ENCODE measurements at places on chromosomes 1 and 21.

GRCh38 chr1:11245248-11245647 lies 17.1 kb downstream of the MTOR start:
- DNase-seq, result no peak

DNA sequence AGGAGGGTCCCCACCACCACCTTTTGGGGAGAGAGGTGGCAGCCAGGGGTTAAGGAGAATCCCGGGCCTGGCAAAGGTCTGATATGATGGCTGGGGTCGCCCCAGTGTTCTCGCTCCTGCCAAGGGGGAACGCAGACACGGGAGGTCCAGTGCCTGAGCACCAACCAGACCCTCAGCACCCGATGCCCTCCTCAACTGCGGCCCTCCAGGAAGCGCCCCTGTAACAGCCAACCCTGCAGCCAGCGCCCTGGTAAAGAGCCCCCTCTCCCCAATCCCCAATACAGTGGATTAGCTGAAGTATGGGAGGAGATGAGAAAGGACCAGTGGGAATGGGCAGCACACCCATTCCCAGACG lies 10.4 kb downstream of the ADAMTSL4 start:
- no peak for DNase-seq

DNA sequence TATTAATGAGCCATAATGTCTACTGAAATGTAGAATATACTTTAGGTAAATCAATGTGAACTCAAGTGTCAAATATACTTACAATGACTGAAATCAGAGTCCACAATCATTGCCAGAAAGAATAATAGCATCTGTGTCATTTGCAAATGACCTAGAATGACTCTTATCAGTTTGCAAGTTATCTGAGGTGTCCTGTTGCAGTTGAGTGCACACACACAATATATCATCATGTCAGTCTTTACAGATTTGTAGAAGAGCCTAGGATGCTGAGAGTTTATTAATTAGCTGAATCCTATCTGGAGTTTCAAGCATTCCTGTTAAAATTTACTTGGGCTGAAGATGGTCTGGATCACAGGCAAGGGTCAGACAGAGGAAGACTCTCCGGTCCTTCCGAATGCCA lies 324.0 kb upstream of the GREM2 start:
- DNase-seq, result no peak

DNA sequence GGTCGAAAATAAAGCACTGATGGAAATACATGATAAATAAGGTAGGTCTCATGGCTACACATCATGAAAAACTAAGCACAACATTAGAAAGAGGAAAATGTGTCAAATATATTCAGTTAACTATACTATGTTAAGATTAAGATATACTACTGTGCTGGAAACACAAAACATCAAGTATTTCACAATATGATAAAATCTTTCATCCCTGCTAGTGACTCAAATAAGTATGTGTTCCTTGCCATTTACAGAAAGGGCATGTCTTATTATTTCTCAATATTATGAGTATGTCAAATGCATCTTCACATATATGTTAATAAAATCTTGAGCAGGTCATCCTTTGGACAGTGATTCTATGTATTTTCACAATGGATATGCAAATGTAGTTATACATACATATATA lies 1260.1 kb upstream of the ADGRL2 start:
- DNase-seq, result no peak

GRCh38 chr1:74548961-74549750 lies 36.7 kb upstream of the LRRC53 start:
- DNase-seq, result no peak

GRCh38 chr1:65265651-65266351 lies 43.5 kb upstream of the DNAJC6 start:
- no peak for DNase-seq

GRCh38 chr1:22600071-22600816 lies 36.2 kb upstream of the C1QA start:
- no peak for DNase-seq

GRCh38 chr1:83555871-83556270 lies 443.1 kb downstream of the TTLL7 start:
- DNase-seq, result no peak

DNA sequence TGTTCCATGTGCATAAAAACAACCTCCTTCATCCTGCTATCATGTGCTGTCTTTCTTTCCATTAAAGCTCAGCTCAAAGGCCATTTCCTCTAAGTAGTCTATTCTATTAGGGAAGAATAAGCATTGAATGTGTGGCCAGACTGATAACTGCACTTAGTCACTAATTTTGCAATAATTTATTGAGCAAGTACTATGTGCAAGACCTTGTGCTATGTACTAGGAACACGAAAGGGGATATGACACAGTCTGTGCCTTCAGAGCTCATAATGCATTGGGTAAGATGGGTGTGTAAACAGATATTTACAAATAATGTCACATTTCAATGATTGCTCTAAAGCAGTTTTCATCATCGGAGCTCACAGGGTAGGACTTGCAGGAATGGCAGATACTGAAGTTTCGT lies 54.2 kb downstream of the NMNAT2 start:
- no peak for DNase-seq

DNA sequence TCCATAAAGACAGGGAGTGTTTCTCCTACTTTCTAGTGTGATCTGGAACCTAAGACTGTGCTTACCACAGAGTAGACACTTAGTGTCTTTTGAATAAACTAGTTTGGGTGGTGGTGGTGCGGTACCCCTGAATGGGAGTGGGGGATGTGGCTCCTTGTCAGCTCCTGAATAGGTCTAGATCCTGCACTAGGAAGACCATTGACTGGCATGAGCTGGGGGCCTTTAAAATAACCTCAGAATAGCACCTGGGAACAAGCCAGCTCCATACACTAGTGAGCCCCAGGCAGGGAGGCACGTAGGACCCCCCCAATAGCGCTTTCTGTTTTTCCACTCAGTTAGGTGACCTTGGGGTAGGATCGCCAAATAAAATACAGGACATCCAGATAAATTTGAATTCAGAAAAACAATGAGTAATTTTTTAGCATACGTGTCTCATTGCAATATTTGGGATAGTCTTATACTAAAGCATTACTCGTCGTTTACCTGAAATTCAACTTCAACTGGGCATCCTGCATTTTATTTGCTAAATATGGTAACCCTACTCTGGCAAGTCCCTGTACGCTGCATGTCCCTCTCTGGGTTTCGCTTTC lies 45.6 kb downstream of the AZIN2 start:
- no peak for DNase-seq

DNA sequence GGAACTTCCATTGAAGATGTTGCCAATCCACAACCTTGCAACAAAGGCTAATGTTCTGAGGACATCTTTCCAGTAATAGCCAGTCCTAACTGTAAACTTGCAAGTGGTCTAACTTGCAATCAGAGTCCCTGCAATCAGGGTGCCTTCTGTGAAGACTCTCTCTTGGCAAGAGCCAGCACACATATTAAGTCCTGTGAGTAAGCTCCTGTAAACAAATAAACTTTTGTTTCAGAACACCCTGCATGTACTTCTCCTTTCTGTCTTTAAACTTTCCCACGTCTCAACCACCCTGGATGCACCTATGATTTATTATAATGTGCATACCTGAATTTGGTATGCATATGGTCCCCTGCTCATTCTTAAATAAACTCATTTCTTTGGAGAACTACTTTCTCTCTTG lies 9.1 kb downstream of the GBP7 start:
- DNase-seq, result no peak

DNA sequence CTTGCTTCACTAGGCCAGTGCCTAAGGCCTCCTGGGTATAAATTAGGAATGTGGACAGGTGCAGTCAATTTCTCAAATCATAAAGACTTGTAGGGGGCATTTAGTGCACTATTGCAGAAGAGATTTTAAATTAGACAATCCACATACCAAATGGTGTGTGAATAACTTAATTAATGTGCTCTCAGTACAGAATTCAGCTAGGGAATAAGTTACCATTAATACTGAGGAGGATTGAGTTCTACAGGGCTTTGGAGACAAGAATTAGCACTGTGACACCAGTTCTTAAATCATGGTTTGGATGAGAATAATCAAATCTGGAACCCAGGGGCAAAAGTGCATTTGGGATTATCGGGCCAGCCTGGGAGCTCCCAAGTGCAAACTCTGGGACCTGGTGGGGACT lies 1.7 kb downstream of the SYPL2 start:
- DNase-seq, result no peak

DNA sequence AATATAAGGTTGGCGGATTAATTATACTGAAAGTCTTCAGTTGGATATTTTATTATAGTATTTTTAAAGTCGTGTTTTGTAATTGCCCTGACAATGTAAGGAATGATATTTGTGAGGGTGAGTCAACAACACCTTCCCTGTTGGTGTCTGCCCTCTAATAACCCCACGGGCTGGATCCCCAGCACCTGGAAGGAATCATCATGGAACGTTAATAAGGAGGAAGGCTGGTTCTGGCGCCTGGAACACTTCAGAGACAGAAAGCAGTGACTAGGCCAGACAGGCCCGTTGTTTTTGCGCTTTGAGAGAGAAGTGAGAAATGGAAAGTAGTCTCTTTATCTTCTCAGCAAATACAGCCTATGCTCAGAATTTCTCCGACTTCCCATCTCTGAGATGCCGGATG lies 31.6 kb downstream of the TEX35 start:
- no peak for DNase-seq
